ENCODE measurements at places on chromosomes 1 and 21.

DNA sequence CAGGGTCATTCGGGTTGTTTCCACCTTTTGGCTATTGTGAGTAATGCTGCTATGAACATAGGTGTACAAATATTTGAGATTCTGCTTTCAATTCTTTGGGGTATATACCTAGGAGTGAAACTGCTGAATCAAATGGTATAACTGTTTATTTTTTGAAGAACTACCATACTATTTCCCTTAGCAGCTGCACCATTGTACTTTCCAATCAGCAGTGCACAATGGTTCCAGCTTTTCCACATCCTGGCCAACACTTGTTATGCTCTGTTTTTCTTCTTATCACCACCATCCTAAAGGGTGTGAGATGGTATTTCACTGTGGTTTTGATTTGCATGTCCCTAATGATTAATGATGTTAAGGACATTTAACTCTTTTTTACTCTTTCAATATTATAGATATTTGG is 3.6 kb upstream of the ABCA4 start:
- no peak for DNase-seq

DNA sequence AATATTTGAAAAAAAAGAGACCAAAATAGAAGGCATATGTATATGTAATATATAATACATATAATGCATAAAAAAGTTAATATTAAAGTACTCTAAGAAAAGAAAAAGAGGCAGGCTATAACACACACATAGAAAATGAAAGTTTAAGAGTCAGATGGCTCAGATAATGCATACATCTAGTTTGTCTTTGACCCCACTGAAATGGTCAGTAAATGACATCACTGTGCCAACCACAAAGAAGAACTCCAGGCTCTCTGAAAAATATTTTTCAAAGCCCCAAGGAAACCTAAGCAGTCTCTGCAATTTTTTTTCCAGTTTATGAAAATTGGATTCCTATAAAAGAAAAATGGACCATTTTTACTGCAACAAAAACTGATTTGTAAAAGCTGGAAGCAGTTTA is 55.4 kb upstream of the SCYL3 start:
- DNase-seq, result no peak

- no peak for DNase-seq
These were observed 30.5 kb upstream of the DNAH14 start for GRCh38 chr1:224898937-224899336.

- no peak for DNase-seq
These were observed 8.5 kb downstream of the A3GALT2 start for GRCh38 chr1:33312413-33312749.

GRCh38 chr1:244159646-244160045 is 108.6 kb downstream of the ZBTB18 start:
- DNase-seq, result no peak

DNA sequence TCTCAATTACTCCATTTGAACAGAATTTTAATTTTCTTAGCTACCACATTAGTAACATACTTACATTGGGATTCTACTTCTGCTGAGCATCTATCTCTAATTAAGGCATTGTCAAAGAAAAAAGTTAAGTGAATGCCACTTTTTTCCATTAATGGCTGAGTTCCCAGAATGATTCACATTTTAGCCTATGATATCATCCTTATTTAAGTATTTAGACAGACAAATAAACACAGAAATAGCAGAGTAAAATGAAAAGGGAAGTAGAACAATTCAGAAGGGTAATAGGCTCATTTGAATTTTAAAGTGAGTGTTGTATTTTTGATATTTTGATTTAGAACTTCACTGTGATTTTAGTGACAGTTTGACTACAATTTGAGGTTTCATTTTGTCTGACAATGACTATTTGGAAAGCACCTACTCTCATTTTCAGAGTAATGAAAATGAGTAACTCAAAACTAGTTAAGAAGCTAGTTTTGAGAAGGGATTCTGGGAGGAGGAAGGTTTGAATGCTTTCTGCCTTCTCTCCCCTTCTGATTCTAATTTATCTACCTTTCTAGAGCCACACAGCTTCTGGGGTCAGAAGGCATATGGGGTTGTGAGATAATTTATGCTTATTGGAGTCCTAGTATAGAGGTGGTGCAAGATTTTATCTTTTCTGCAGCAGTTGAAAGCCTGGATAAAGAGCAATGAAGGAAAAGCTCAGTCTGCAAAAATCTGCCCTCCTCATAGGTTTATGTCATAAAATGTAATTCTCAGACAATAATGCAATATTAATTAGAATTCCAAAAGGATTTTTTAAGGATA is 15.5 kb downstream of the LYPLAL1 start:
- no peak for DNase-seq

- DNase-seq, result no peak
These were observed 63.0 kb downstream of the NR5A2 start for GRCh38 chr1:200090252-200091159.

GRCh38 chr21:25385341-25385740 is 221.9 kb downstream of the MRPL39 start:
- no peak for DNase-seq

GRCh38 chr1:224705578-224705977 is 89.5 kb downstream of the CNIH3 start:
- DNase-seq, result no peak

DNA sequence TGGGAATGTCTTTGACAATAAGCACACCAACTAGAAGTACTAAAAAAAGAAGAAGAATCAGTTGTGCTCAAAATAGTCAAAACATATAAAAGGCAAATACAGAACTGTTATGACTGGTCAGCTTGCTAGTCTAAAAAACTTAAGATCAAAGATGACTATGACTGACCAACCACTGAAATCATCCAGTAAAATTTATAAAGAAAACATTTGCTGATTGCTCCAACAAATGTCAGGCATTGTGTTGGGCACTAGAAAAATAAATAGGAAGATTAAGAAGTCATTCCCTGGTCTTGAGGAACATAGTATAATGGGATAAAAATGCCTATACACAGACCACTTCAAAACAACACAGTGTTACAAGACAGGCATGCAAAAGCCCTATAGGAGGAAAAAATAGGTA is 9.3 kb upstream of the ANGPTL3 start:
- DNase-seq, result no peak

DNA sequence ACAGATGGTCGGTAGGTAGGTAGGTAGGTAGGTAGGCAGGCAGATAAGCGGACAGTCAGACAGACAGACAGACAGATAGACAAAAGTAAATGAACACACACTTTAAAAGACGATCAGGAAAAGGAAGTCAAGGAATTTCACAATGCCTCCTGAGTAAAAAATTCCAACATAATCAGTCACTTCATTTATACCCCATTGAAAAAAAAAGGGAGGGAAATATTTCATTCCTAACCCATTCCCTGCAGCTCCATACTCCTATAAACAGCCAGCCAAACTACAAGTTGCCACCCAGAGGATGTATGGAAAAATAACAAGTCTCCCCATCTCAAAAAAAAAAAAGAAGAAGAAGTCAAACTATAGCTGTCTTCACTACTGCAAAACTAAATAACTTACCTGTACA is 43.4 kb downstream of the ZZZ3 start:
- DNase-seq, result no peak

GRCh38 chr1:184082541-184083415 is 31.2 kb downstream of the TSEN15 start:
- no peak for DNase-seq

- DNase-seq, result peak; percentile 22
These were observed 26.7 kb upstream of the RPTN start for GRCh38 chr1:152185544-152186391.

DNA sequence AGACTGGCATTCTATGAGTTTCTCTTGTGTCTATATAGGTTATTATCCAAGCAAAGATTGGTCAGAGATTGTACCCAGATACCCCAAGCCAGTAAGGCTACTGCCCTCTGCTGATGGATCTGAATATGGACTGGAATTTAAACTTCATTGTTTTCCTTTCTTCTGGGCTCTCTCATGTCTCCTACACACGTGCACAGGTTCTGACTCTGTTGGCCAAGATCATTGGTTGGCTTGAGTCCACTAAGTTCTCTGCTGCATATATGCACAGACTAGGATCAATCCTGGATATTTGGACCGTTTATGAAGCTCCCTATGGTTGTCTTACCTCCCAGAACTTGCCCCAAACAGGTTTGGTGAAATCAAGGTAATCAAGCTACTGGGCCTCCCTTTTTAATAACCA is 69.7 kb downstream of the CC2D1B start:
- DNase-seq, result peak; percentile 41

- DNase-seq, result no peak
These were observed 5.6 kb downstream of the TBX19 start for GRCh38 chr1:168285971-168286927.

DNA sequence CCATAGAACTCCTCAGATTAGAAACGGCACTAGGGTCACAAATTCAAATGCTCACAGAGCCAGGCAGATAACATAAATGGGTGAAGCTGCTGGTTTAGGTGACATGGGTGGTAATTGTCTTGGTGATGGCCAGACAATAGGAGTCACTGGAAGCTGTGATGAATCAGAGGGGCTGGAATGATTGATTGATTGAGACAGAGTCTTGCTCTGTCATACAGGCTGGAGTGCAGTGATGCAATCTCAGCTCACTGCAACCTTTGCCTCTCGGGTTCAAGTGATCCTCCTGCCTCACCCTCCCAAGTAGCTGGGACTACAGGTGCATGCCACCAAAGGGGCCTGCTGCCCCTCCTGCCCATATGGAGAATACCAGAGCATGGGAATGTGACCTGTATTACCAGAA is 63.0 kb downstream of the HIVEP3 start:
- no peak for DNase-seq

GRCh38 chr1:175673371-175674150 is 69.8 kb downstream of the TNR start:
- no peak for DNase-seq

DNA sequence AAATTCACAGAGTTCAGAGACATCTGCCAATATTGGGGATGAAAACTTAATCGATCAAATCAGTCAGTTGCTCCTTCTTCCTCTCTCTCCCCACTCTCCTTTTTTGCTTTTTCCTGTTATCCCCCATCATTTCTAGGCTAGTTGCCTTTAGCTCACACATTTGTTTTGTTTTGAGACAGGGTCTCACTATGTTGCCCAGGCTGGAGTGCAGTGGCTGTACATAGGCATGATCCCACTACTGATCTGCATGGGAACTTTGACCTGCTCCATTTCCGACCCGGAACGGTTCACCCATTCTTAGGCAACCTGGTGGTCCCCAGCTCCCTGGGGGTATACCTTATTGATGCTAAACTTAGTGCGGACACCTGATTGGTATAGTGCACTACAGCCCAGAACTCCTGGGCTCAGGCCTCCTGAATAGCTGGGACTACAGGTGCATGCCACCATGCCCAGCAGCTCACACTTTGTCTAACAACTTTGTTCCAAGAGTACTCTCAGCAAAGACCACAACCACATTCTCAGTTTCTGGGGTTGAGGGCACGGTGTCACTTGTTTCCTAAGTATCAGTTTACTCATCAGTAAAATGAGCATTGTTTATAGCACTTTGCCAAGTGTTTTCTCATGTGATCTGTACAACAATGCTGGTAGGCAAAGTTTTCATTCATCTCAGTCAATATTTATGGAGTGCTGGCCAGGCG is 6.7 kb upstream of the ELOA start:
- DNase-seq, result no peak

DNA sequence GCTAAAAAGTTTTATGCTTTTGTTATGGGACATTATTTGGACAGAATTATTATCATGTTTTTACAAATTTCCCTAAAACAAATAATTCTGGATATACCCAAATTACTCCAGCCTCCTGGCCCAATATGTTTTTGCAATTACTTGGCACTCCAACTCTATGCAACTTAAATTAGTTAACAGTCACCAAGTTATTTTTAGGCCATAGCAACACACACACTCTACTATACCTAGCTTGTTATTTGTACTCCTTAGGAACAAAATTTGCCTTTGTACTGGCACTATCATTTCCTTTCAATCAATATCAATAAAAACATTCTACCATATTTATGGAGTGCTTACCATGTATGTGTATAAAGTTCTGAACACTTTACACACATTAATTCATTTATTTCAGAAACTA is 7.7 kb downstream of the DUSP10 start:
- no peak for DNase-seq

Data from NCI-H774 (cell line).